ENCODE measurements at places on chromosomes 1 and 21.
A peak's percentile ranks its signal among the peaks of the same experiment; 100 is the strongest.

DNA sequence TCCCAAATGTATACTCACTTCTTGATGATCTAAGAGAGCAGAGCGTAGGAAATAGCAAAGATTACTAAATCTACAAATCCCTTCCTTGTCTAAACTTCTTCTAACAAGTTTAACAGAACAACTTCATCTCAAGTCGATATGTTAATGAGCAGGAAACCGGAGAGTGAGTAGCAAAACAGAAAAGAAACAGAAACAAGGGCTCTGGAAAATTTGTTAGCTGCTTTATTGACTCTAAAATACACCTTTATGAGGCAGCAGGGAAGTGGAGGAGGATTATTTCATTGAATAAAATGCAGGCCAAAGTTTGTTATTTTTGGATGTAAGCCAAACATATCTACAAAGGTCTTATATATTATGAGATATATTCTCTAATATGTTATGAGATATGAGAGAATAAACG lies 192.4 kb downstream of the LRRIQ3 start:
- no peak for DNase-seq

DNA sequence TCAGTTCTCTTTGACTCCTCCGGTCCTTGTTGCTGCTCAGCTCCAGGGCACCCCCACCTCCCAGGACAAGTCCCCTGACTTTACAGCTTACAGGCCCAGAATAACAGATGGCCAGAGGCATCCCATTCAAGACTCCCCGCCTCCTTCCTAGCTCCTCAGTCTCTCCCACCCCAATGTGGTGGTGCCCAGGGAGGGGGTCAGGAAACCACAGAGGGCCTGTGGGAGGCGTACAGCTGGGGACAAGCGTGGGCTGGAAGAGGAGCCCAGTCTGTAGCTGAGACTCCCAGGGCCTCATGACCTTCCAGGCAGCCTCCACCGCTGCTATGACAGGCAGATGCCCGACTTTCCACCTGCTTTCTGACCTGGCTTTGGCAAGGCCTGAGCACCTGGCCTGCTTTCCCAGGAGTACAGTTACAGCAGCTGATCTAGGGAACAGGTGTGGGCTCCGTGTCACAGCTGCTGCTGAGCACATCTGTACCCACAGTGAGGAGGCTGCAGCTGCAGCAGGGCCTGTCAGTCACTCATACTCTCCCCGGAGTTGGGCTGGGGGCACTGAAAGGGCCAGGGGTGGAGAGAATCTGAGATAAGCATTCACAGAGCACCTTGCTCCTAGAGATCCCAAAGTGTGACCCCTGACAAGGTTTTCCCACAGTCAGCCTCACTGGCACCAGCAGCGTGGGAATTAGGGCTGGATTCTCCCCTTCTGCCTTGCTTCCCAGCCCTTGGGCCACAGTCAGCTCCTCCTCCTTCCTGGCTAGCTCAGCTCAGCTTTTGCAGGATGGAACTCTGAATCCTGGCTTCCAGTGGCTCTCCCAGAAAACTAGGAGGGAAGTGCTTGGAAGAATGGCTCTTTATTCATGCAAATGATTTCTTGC lies 7.1 kb upstream of the NAV1 start:
- peak; percentile 48 for DNase-seq

GRCh38 chr1:234997201-234997895 lies 131.3 kb downstream of the TOMM20 start:
- no peak for DNase-seq

- DNase-seq = no peak
Observed at GRCh38 chr1:202122639-202123335, at the start of gene GPR37L1. GPR37L1 (plus strand) TSS chr1:202122917; CDS start chr1:202122964, 47 bp downstream.

DNA sequence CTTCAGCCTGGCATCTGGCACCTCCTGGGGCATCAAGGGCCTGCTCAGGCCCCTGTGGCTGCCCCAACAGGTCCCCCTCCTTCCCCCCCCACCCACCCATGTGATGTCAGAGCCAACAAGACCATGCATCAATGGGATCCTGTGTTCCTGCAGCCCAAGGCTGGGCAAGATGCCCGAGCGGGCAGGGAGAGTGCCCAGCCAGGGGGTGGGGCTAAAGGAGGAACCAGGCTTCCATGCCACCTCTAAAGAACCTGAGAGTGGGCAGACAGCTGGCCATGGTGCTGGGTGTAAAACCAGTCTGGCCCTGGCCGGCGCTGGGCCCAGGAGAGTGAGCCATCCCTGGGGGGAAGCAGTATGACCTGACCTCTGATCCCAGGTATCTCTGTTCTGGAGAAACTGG lies 7.6 kb downstream of the COL16A1 start:
- no peak for DNase-seq

DNA sequence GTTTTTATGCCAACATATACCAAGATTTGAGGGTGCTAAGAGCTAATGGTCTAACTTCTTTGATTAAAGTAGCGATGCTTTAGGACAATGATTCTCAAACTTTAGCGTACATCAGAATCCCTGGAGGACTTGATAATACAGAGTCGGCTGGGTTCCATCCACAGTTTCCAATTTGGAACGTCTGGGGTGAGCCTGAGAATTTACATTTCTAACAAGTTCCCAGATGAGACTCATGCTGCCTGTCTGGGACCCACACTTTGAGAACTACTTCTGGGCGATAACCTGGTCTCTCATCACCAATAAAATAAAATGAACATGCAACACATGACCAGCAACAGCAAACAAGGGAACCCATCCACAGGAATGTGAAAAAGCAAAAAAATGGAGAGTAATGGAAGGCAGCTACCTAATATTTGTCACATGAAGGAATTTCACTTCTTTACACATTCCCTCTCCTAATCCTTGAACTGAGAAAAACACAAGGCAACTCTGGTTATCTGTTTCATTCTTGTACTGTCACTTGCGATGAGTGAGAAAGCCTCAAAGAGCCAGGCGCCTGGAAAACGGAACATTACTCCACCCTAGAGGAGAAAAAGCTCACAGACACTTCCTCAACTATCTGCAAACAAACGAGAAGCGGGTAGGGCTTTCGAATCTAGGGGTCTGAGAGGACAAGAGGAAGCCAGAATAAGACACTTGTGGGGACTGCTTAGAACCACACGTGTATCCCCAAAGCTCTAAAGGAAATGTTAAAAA lies 14.0 kb downstream of the HSF2BP start:
- peak; percentile 89 for DNase-seq

DNA sequence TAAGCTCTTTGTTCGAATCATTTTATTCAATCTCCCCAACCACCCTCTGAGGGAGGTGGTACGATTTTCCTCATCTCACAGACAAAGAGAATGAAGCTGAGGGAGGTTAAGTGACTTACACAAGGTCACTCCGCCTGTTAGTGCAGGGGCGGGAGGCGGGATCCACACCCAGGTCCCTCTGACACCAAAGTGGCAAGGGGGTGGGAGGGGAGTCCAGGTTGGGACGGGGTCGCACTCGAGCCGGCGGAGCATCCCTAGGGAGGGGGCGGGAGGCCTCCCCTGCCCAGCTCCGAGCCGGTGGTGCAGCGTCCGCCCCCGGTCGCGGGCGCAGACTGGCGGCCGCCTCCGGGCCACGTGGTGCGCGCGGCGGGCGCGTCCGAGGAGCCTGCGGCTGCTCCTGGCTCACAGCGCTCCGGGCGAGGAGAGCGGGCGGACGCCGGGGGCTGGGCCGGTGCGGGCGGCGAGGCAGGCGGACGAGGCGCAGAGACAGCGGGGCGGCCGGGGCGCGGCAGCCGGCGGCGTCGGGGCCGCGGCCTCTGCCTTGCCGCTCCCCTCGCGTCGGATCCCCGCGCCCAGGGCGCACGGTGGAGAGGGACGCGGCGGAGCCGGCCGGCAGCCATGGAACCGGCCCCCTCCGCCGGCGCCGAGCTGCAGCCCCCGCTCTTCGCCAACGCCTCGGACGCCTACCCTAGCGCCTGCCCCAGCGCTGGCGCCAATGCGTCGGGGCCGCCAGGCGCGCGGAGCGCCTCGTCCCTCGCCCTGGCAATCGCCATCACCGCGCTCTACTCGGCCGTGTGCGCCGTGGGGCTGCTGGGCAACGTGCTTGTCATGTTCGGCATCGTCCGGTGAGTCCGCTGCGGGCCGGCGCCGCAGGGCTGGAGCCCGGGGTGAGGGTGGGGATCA lies at the start of gene OPRD1:
OPRD1 (plus strand) TSS at position 405 of the 903 bp plus-strand sequence; CDS start at position 619, 214 bp downstream.
- no peak for DNase-seq

- no peak for DNase-seq
Observed at GRCh38 chr21:17981060-17981740, 162.0 kb upstream of the C21orf91 start.

- no peak for DNase-seq
Observed at GRCh38 chr1:212045981-212046380, 10.4 kb downstream of the DTL start.

- peak; percentile 68 for DNase-seq
Observed at GRCh38 chr1:78145105-78145580, 99.4 kb downstream of the GIPC2 start.

DNA sequence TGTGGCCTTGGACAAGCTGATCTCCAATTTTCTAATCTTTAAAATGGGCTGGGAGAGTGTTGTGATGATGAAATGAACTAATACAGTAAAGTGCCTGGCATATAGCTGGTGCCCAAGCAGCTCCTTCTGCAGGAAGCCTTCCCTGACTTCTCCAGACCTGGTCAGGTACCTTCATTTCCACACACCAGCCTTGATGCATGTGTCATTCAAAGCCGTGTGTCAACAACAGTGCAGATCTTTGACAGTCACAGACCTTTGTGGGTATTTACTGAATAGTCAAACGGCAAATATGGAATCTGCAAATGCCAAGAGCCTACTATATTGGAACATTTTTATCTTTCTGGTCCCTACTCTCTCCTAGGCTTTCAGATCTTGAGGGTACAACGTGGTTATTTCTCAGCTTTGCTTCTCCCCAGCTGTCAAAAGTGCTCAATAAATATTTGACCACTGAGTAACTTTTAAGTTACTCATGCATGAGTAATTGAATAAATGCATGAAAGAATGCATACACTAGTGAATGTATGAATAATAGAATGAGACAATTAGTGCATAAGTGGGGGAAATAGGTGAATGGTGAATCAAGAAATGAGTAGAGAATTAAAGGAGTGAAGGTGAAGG lies 75.4 kb downstream of the MDM4 start:
- no peak for DNase-seq

- DNase-seq = peak; percentile 81
Observed at GRCh38 chr1:45569962-45570581, 13.8 kb upstream of the NASP start.

GRCh38 chr21:42061986-42062235 lies 9.2 kb upstream of the UMODL1 start:
- no peak for DNase-seq

GRCh38 chr1:20202166-20202565 lies 15.8 kb upstream of the PLA2G2C start:
- DNase-seq = no peak

GRCh38 chr1:192477630-192478029 lies 97.9 kb upstream of the RGS1 start:
- peak; percentile 60 for DNase-seq

DNA sequence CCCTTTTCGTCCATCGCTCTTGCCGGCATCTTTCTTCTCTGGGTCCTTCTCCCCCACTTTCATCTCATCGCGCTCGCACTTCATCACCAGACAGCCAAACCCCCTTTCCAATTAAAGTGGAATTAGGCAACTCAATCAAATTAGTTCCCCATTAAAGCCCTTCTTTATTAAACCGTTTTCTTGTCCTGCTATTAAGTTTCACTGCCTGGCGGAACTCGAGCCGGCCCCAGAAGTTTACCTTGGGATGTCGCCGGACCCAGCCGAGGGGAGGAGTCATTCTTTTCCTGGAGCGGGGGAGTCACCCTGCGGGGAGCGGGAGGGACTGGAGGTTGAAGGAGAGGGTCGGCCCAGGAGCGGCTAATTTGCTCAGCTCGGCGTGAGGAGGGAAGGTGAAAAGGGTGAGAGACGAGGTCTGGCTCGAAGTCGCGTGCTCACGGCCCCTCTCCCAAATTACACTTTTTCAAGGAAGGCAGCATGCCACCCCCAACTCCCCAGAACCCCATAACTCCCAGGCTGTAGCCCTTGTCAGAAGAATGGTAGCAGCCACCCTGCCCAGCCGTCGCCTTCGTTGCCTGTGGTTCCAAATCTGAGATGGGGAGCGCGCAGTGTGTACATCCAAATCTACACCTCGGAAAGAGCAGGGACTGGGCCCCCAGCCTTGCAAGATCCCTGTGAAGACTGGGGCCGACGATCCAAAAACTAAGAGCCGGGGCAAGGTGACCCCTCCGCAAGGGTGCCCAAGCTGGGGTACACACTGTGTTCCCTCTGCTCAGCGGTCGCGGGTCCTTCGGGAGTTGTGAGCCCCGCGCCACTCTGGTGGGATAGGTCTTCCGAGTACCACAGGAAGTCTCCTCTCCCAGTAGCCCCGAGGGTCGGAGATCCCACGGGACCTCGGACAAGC lies 6.4 kb downstream of the DMRTA2 start:
- no peak for DNase-seq

- no peak for DNase-seq
Observed at GRCh38 chr1:6483017-6483760, 8.3 kb downstream of the PLEKHG5 start.

DNA sequence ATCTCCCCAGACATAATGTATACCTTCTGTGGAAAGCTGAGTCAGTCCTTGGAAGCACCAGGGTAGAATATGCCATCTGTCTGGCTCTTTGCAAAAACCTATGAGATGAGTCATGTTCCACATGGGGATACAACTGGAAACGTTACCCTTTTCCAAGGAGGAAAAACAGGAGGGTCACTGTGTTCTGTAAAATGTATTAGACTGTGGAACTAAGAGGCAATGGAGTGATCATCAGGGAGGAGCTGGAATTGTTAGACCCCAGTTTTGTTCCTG lies 16.1 kb upstream of the PSMD4 start:
- DNase-seq = no peak

DNA sequence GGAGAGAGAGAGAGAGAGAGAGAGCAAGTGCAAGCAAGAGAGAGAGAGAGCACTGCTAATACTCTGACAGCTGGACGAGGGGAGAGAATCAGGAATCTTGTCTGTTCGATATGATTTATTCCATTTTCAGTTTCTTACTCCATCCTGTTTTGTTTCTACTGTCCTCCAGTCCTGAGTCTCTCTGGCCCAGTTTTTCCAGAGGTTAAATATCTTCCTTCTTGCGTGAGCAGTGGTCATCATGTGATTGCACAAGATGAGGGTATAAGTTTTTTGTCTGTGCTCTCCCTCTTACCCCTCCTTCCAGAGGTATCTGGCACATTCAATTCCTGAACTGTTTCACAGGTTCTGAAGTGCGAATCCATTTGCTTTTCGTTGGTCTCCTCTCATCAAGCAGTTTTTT lies 16.8 kb downstream of the UBE2U start:
- DNase-seq = no peak

Measured in NB4 (cell line).